ENCODE measurements at places on chromosomes 5 and 9. TPM values are rescaled to one million over a fixed set of nuclear protein-coding genes. Genes with fewer than 3 reads are reported as not detected.

Gene AFAP1L1
- total RNA-seq, result 0.13 TPM

Gene NPDC1
- total RNA-seq, result 4.3 TPM

Gene ZFP37
- 4.1 TPM for total RNA-seq

Gene CTSL
- 27.5 TPM for total RNA-seq

Gene SMAD5
- 21.5 TPM for total RNA-seq

Gene ZNF883
- 2.7 TPM for total RNA-seq

Gene IL5
- total RNA-seq, result not detected

Gene MZB1
- 2.2 TPM for total RNA-seq

Gene SPINK5
- total RNA-seq, result not detected

Gene CSF2
- not detected for total RNA-seq

Gene TMEM161B
- total RNA-seq, result 34.4 TPM

- H3K27ac ChIP-seq, result no peak overlapping the region
- peaks cover 50% of the 10 kb centered on the region for H3K27me3 ChIP-seq
- DNase-seq, result no peak
- no peak overlapping the region for H3K4me3 ChIP-seq
- no peaks in the 10 kb centered on the region for H3K36me3 ChIP-seq
Observed at GRCh38 chr5:136128481-136128880, 4.2 kb upstream of the SMAD5 start.

GRCh38 chr5:167644619-167645018, 646.8 kb upstream of the WWC1 start:
- no peaks in the 10 kb centered on the region for H3K27me3 ChIP-seq
- no peaks in the 10 kb centered on the region for H3K4me1 ChIP-seq
- DNase-seq, result no peak
- no peak overlapping the region for H3K4me3 ChIP-seq
- no peaks in the 10 kb centered on the region for H3K36me3 ChIP-seq

DNA sequence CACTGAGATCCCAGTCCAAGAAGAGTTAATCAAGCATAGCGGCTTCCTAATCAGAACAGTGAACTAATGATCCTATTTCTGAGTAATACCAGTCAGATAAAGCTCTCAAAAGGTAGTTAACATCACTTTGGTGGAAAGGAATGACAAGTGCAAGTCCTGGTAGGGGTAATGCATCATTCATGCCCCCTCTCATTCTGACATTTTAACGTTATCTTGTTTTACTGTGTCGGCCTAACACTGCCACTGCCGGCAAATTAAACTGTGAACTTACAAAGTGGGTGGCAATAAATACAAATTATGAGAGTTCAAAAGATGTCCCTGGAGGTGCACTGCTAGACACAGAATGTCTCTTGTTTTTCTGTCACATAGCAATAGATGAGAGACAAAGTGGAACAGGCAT, 131.6 kb downstream of the EBF1 start:
- no peak overlapping the region for H3K27ac ChIP-seq
- no peaks in the 10 kb centered on the region for H3K4me1 ChIP-seq
- no peak for DNase-seq
- H3K4me3 ChIP-seq, result no peak overlapping the region
- H3K27me3 ChIP-seq, result no peaks in the 10 kb centered on the region

- H3K4me1 ChIP-seq, result peaks cover 31% of the 10 kb centered on the region
- H3K4me3 ChIP-seq, result peak overlapping the region; percentile 67
- DNase-seq, result no peak
- no peak overlapping the region for H3K27ac ChIP-seq
Observed at GRCh38 chr5:178067755-178068154, 45.6 kb upstream of the N4BP3 start.

- no peak overlapping the region for H3K4me3 ChIP-seq
- peaks cover 14% of the 10 kb centered on the region for H3K27me3 ChIP-seq
- H3K27ac ChIP-seq, result no peak overlapping the region
- DNase-seq, result no peak
- no peaks in the 10 kb centered on the region for H3K36me3 ChIP-seq
Observed at GRCh38 chr9:2872931-2873323, 29.0 kb upstream of the PUM3 start.

GRCh38 chr5:132673488-132673887, 301 bp upstream of the IL4 start:
- H3K27me3 ChIP-seq, result no peaks in the 10 kb centered on the region
- no peak overlapping the region for H3K27ac ChIP-seq
- H3K4me1 ChIP-seq, result no peaks in the 10 kb centered on the region
- H3K4me3 ChIP-seq, result no peak overlapping the region

GRCh38 chr5:179060116-179061008, at the start of gene ZNF354C:
ZNF354C (plus strand) TSS chr5:179060373; CDS start chr5:179062069, 1,696 bp downstream.
- H3K36me3 ChIP-seq, result peaks cover 40% of the 10 kb centered on the region
- H3K27me3 ChIP-seq, result peaks cover 3% of the 10 kb centered on the region
- peak within 1 kb of the TSS; percentile 92 for H3K27ac ChIP-seq
- peaks cover 21% of the 10 kb centered on the region for H3K4me1 ChIP-seq
- peak within 1 kb of the TSS; percentile 97 for H3K4me3 ChIP-seq

- peaks cover 99% of the 10 kb centered on the region for H3K4me1 ChIP-seq
- no peaks in the 10 kb centered on the region for H3K27me3 ChIP-seq
- peak overlapping the region; percentile 99 for H3K27ac ChIP-seq
- no peak for DNase-seq
- peaks cover 7% of the 10 kb centered on the region for H3K36me3 ChIP-seq
Observed at GRCh38 chr9:89465001-89465451, 32.9 kb downstream of the SEMA4D start.

GRCh38 chr5:169576181-169576598, 7.4 kb upstream of the SPDL1 start:
- no peaks in the 10 kb centered on the region for H3K4me1 ChIP-seq
- H3K27ac ChIP-seq, result no peak overlapping the region
- DNase-seq, result no peak
- H3K27me3 ChIP-seq, result peaks cover 33% of the 10 kb centered on the region
- no peaks in the 10 kb centered on the region for H3K36me3 ChIP-seq

- H3K27ac ChIP-seq, result no peak overlapping the region
- no peak overlapping the region for H3K4me3 ChIP-seq
- H3K27me3 ChIP-seq, result no peaks in the 10 kb centered on the region
- no peak for DNase-seq
- H3K4me1 ChIP-seq, result no peaks in the 10 kb centered on the region
Observed at GRCh38 chr5:67267512-67268216, 71.1 kb upstream of the CD180 start.

DNA sequence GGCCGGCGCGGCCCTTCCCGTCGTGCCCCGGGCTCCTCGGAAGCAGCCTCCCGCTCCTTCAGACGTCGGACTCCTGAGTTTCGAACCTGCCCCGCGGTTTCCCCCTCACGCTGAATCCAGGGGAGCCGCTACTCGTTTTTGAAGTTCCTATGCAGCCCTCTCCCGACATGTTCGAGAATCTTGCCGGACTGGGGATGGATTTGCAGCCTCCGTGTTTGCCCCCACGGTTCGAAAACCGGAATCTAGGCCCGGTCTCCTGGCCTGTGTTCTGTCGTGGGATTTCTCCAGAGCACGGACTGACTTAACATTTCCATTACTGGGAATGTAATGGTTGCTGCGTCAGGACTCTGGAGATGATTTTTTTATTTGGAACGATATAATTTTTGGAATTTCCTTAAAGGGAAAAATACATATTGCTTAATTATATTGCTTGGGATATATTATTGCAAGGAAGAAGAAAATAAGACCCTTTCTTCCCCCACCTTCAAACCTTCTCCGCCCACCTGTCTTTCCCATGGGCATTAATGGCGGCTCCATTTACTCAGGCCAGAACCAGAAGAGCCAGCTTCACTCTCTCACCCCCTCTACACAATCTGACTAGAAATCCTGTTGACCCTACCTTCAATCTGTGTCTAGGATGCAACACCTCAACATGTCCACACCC, 8.5 kb upstream of the MGAT1 start:
- no peaks in the 10 kb centered on the region for H3K36me3 ChIP-seq
- H3K4me1 ChIP-seq, result peaks cover 45% of the 10 kb centered on the region
- H3K27me3 ChIP-seq, result no peaks in the 10 kb centered on the region
- H3K27ac ChIP-seq, result peak overlapping the region; percentile 93
- DNase-seq, result no peak

- H3K4me3 ChIP-seq, result no peak overlapping the region
- no peak overlapping the region for H3K27ac ChIP-seq
- peaks cover 4% of the 10 kb centered on the region for H3K4me1 ChIP-seq
- H3K36me3 ChIP-seq, result peaks cover 2% of the 10 kb centered on the region
- DNase-seq, result no peak
- H3K27me3 ChIP-seq, result no peaks in the 10 kb centered on the region
Observed at GRCh38 chr9:76369583-76369982, 24.6 kb downstream of the RFK start.

- no peaks in the 10 kb centered on the region for H3K36me3 ChIP-seq
- H3K27ac ChIP-seq, result no peak overlapping the region
- no peak for DNase-seq
- no peak overlapping the region for H3K4me3 ChIP-seq
- peaks cover 6% of the 10 kb centered on the region for H3K4me1 ChIP-seq
Observed at GRCh38 chr5:61600945-61601511, 269.0 kb downstream of the ZSWIM6 start.

DNA sequence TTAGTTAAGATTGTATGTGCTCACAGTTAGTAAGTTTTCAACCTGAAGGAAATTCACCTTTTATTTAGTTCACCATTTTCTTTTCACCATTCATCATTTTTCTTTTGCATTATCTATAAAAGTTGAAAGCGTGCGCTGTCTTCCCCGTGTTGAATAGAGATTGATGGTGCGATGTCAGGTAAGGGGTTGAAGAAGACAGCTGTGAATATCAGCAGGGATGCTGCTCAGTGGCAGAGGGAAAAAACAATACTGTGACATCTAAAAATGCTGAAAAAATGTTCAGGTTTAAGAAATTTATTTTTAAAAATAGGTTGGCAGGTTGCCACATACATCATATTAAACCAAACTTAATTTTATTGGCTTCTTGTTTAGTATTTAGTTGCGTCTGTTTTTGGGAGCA, 815.0 kb downstream of the DTWD2 start:
- H3K4me1 ChIP-seq, result no peaks in the 10 kb centered on the region
- H3K27ac ChIP-seq, result no peak overlapping the region
- no peak for DNase-seq
- H3K27me3 ChIP-seq, result no peaks in the 10 kb centered on the region
- no peaks in the 10 kb centered on the region for H3K36me3 ChIP-seq
- no peak overlapping the region for H3K4me3 ChIP-seq

GRCh38 chr9:87115785-87116184, 168.5 kb upstream of the GAS1 start:
- H3K4me1 ChIP-seq, result no peaks in the 10 kb centered on the region
- no peak for DNase-seq
- H3K36me3 ChIP-seq, result no peaks in the 10 kb centered on the region

DNA sequence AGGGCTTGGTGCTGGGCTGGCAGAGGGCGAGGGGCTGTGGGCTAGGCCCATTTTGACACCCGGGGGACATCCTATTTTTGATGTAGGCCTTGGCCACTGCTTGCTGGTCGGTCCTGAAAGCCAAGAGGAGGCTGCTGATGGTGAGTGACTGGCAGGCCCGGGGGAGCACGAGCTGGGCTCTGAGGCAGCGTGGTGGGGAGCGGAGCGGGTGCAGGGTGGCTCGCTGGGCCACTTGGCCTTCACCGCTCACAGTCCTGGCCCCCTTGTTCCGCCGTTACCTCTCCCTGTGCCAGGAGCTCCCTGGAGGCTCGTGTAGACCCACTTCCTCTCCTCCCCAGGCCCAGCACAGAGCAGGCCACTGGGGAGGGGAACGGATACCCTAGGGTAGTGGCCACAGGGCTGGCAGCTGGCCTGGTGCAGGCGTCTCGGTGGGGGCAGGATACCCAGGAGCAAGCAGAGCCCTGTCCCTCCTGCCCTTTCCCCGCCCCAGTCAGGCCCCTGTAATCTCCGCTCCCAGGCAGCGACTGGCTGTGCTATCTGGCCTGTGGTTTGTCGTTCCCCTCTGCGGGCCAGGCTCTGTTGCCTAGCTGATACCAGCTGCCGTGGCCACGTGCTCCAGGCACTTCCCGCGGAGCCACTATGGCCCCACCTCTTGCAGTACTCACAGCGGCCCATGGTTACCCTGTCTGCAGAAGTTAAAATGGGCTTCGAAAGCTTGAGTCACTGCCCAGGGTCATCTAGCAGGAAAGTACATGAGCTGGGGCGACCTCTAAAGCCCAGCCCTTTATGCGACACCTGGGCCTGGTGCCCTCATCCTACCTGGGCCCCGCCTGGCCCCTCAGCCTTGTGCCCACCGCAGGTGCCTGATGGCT, 11.7 kb upstream of the DOLPP1 start:
- DNase-seq, result peak; percentile 65
- H3K36me3 ChIP-seq, result no peaks in the 10 kb centered on the region

- H3K27me3 ChIP-seq, result no peaks in the 10 kb centered on the region
- no peaks in the 10 kb centered on the region for H3K4me1 ChIP-seq
- H3K36me3 ChIP-seq, result no peaks in the 10 kb centered on the region
- no peak for DNase-seq
Observed at GRCh38 chr9:30301271-30301963, 2083.0 kb upstream of the ACO1 start.

DNA sequence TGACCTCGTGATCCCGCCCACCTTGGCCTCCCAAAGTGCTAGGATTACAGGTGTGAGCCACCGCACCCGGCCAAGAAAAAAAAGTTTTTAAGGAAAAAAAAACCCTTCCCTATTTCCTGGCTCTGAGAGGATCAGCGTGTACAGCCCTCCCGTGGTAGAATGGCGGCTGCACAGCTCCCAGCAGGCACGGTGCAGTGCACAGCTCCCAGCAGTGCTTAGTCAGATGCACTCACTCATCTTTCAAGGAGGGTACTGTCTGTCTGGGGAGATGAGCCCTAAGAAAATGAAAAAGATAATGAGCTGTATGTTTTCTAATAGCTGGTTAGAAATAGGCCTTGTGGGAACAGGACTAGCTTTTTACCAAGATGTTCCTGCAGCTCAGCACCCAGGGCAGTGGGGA, 36.7 kb upstream of the SLC2A8 start:
- peaks cover 8% of the 10 kb centered on the region for H3K4me1 ChIP-seq
- peaks cover 15% of the 10 kb centered on the region for H3K27me3 ChIP-seq
- peaks cover 5% of the 10 kb centered on the region for H3K36me3 ChIP-seq
- no peak for DNase-seq
- H3K4me3 ChIP-seq, result no peak overlapping the region
- no peak overlapping the region for H3K27ac ChIP-seq

DNA sequence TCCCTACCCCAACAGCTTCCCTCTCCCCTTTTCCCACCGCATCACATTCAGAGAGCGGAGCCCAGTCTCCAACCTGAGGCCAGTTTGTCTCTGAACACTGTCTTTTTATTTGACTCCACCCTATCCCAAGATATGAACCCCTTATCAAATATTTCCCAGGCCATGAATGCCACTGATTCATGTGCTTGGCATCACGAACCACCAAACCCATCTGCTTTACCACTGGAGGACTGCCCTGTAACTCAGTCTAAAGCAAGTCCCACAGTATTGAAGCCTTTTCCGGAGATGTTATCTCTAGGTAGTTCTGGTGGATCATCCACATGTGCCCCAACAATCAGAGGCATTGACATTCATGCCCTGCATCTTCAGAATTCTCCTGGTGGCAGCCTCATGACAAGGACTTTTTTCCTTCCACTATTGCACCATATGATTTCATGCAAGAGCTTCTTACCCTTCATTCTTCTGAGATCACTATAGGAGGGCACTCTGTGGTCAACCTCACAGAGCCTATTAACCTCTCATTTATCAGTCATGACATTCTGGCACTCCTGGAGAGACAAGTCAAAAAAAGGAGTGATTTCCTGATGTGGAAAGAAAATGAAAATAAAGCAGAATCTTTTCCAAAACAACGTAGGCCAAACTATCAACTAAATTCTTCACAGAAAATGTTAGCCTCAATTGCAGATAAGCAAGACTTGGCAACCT, 12.3 kb upstream of the SPATA31D4 start:
- no peaks in the 10 kb centered on the region for H3K36me3 ChIP-seq
- H3K4me3 ChIP-seq, result no peak overlapping the region
- no peaks in the 10 kb centered on the region for H3K4me1 ChIP-seq
- H3K27ac ChIP-seq, result no peak overlapping the region
- DNase-seq, result no peak
- peaks cover 5% of the 10 kb centered on the region for H3K27me3 ChIP-seq

Data from naive thymus-derived CD8-positive, alpha-beta T cell (primary cell).